ENCODE measurements at places on chromosomes 4 and X.

DNA sequence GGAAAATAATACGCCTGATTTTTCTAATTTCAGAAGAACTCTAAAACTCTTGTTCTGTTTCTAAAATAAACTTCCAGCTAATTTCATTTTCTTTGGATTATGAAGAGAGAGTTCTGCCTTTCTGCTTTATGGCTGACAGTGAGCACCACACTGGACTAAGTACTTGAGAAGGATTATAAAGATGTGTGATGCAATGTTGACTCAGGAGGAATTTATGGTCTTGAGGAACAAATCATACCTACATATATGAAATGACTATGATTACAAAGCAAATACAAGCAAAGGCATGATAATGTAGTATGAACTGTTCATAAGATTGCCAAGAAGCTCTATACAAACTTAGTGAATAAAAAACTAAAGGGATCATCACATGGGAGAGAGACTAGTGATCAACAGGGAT lies 13.0 kb upstream of the SLC25A5 start:
- no peak for DNase-seq

GRCh38 chr4:156729416-156729815 lies 242.2 kb downstream of the PDGFC start:
- DNase-seq: no peak

GRCh38 chr4:31408121-31408520 lies 688.0 kb downstream of the PCDH7 start:
- no peak for DNase-seq

GRCh38 chr4:74724979-74725378 lies 69.3 kb downstream of the BTC start:
- no peak for DNase-seq

DNA sequence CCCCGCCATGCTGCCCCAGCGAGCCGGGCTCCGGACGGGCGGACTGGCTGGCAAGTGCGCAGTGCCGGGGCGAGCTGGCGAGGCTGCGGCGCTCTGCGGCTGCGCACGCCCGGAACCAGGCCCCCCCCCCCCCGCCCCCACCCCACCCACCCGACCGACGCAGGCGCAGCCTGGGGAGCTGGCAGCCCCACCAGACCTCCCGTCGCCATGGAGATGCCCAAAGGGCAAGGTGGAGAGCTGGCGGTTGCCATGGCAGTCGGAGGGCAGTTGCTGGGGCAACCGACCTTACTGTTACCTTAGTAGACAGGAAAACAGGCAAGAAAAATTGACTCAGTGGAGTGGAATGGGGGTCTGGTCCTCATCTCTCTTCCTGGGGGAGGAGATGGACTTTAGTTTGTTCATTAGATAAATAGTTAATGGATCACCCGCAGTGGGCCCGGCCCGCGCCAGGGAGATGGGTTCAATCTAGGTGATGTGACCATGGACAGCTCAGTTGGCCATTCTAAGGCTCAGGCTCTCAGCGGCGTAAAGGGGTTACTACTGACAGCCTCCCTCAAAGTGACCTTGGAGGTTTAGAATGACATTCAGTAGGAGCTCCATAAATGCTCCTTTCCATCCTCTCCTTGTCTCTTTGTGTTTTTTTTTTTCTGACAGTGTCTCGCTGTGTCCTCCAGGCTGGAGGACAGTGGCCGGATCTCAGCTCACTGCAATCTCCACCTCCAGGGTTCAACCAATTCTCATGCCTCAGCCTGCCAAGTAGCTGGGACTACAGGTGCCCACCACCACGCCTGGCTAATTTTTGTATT lies at the start of gene PCSK1N:
TSS of gene PCSK1N (minus strand) at position 87 of the 806 bp plus-strand sequence. CDS start at position 9, 78 bp downstream.
- DNase-seq: no peak

DNA sequence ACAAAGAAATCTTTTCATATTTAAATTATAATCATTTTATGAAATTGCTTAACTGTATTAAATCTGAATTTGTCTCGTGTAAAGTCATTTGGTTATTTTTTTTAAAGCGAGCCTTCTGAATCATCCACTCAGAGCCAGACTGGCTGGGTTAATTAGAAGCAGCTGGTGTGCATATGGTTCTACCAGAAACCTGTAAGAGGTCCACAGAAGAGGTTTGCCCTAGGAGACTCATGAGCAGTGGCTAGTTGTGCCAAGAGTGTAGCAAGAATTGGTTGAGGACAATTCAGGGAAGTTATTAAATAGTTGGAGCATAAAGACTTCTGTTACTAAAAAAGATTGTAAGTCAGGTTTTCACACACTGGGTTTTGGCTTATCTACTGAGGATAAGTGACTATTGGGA lies 267.4 kb downstream of the IL1RAPL2 start:
- no peak for DNase-seq

- no peak for DNase-seq
Measured at GRCh38 chr4:186300659-186301390, 34.8 kb downstream of the F11 start.

DNA sequence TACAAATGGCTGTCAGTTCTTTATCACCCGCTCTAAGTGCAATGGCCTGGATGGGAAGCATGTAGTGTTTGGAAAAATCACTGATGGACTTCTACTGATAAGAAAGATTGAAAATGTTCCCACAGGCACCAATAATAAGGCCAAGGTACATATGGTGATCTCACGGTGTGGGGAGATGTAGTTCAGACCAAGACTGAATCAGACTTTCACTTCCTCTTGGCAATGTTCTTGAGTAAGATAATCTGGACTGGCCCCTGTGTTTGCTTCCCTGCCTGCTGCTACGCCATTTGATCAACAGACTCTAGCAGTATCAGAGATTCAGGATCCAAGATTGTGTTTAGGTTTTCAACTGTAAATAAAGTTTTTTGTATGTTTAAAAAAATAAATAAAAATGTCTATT lies 682.2 kb upstream of the AMOT start:
- DNase-seq: no peak

- no peak for DNase-seq
Measured at GRCh38 chr4:182074810-182075209, 168.4 kb upstream of the TENM3 start.

- peak; percentile 64 for DNase-seq
Measured at GRCh38 chr4:127782275-127783025, at the start of gene HSPA4L. Gene HSPA4L (plus strand): TSS chr4:127782322. CDS start chr4:127782551, 229 bp downstream.

GRCh38 chr4:24966076-24966475 lies 53.2 kb upstream of the CCDC149 start:
- no peak for DNase-seq

GRCh38 chr4:65698631-65699030 lies 28.3 kb upstream of the EPHA5 start:
- no peak for DNase-seq

DNA sequence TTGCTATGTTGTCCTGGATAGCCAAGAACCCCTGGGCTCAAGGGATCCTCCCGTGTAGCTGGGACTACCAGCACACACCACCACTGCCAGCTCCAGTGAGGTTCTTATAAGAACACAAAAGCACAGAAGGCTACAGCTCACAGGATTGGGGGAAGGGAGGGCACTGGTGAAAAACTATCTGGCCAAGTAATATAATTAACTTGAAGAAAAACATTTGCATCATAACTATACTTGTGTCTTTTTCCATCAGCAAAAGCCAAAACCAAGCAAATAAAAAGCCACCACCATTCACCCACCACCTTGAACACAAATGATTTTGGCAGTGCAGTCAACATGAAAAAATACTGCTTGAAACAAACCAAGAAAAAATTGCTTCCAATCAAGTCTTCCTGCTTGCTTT lies 188.2 kb downstream of the MAML3 start:
- no peak for DNase-seq

- DNase-seq: no peak
Measured at GRCh38 chrX:18490806-18491555, 65.6 kb downstream of the CDKL5 start.

DNA sequence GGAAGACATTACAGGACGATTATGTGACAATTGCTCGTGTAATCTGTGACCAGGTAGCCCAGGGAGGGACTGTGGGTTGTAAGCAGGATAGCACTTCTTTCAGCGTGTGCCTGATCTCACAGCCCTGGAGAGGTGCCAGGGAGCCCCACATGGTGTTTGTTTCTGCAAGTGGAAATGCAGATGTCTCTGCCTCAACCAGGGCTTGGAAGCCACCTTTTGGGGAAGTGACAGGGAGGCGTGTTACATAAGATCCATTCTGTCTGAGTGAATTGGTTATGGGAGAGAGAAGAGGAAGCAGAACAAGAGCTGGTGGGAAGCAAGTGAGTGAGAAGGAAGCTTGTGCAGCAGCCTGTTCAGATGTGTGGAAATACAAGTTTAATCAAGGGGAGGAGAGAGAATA lies 104.5 kb upstream of the GATB start:
- no peak for DNase-seq

- no peak for DNase-seq
Measured at GRCh38 chr4:126455865-126456264, 1141.1 kb downstream of the FAT4 start.

GRCh38 chr4:74638001-74638400 lies 156.3 kb downstream of the BTC start:
- no peak for DNase-seq

DNA sequence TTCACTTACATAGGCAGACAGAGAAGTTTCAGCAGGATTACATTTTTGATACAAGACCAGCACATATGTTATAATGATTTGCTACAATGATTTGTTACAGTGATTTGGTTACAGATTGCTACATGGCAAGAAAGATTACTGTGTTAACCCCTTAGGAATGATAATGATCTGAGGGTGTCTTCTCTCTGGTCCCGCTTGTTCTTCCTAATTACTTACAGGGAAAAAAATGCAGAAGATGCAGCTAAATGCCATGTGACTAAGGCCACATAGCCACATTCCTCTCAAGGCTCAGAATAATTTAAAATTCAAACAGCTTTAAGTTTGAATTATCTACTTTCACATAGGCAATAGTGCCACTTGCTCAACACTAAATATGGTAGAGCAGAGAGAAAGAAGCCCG lies 9.7 kb upstream of the LAP3 start:
- no peak for DNase-seq

DNA sequence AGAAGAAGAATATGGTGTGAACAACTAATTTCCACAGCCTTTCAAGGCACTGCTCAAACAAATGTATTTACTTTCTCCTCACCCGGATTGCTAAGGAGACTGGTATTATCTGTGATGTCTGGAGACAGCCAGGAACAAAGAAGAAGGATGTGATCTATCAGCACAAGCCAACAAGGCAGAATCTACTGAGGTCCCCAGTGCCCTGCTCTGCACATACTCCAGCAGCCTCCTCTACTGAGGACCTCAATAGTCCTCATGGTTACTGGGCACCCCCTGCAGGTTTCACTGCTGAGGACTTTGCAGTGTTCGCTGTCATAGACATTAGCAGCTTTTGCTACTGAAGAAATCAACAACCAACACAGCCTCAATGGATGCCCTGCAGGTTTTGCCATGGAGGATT lies 930.1 kb downstream of the ADGRL3 start:
- no peak for DNase-seq

GRCh38 chrX:16416588-16416987 lies 233.4 kb upstream of the S100G start:
- no peak for DNase-seq

GRCh38 chrX:7119950-7120877 lies 27.3 kb upstream of the STS start:
- DNase-seq: no peak

- no peak for DNase-seq
Measured at GRCh38 chrX:111467896-111468295, 43.5 kb upstream of the SERTM2 start.

Measured in thymus (tissue), 14 donors.